ENCODE measurements at places on chromosomes 3 and 15.

GRCh38 chr3:183554377-183554776 is 1.1 kb downstream of the KLHL6 start:
- DNase-seq, result no peak

- no peak for DNase-seq
Measured at GRCh38 chr15:77384086-77384485, 35.8 kb downstream of the PEAK1 start.

GRCh38 chr3:140128631-140129030 is 193.6 kb downstream of the CLSTN2 start:
- DNase-seq, result no peak

GRCh38 chr15:71804695-71805470 is 5.5 kb upstream of the NR2E3 start:
- DNase-seq, result no peak

GRCh38 chr3:193347521-193348501 is 30.7 kb downstream of the ATP13A5 start:
- no peak for DNase-seq
